Adipocyte (in vitro differentiated cells): ENCODE measurements at places on chromosomes 5 and 9.

- DNase-seq, result no peak
Measured at GRCh38 chr5:169765176-169765996, 128.3 kb downstream of the DOCK2 start.

- DNase-seq, result peak; percentile 66
Measured at GRCh38 chr5:32190095-32190494, 16.0 kb upstream of the GOLPH3 start.

DNA sequence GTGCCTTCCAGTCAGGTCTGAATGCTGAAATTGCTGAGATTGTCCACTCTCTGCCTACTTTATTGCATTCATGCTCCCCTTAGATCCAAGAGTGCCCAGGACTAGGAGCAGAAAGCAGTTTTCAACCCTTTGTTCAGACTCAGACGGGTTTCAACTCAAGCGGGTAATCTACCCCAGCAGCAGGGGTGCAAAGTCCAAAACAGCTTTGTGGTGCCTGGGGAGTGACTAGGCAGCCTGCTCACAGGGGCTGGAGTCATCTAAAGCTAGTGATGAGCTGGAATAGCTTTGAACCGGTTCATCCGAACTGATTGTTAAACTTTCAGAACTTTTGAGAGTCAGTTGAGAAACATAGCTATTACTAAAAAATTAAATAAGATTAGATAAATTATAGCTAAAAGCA is 71.0 kb upstream of the IQGAP2 start:
- no peak for DNase-seq

- peak; percentile 21 for DNase-seq
Measured at GRCh38 chr9:91986248-91986647, 36.2 kb upstream of the ROR2 start.

GRCh38 chr9:98921732-98922131 is 22.0 kb upstream of the COL15A1 start:
- DNase-seq, result no peak

DNA sequence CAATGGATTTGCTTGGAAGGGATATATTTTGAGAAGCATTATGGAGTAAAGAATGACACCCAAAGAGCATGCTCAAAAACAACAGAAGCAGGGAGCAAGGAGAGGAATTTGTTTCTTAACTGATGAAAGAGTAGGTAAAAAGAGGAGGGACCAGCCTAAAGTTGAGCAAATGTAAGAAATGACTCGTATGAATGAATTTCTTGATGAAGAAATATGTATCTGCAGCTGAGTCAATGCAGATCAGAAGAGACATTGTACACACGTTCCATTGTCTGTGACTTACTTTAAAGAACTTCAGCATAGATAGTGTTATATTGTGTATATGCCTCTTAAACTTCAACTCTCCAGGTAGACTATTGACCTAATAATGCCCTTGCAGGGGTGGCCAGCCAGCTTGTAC is 112.7 kb upstream of the NREP start:
- DNase-seq, result peak; percentile 57

DNA sequence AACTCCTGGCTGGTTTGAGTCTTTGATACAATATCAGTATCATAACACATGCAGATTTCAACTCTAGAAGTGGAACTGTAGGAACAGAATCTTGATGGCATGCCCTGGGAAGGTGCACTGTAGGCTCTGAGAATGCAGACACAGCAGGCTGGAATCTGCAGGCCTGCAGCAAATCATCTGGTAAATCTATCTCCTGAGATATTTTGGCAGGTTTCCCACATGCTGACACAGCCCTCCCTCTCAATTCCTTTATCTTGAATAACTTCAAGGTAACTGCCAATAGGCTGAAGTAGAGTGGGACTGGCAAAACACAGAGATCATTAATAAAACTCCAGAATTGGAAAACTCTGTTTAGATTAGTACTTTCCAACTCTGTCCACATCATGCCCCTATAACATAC is 177.8 kb upstream of the PCSK5 start:
- no peak for DNase-seq

DNA sequence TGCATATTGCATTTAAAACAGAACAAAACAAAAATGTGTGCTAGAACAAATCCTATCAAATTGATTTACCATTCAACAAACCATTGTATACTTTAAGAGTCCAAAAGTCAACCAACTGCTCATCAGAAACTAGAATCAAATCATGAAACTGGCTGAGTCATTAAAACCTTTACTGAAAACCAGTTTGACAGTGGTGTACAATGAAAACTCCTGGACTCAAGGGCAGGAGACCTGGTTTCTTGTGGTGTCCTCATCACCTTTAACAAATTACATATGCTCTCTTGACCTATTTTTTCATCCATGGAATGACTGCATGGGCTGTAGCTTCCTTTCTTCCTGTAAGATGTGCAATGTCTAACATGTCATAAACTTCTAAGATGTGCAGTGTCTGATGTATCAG is 315.3 kb upstream of the SLC30A5 start:
- no peak for DNase-seq

GRCh38 chr9:35164711-35165110 is 2.9 kb downstream of the UNC13B start:
- DNase-seq, result peak; percentile 40

GRCh38 chr5:88897748-88898147 is 14.8 kb upstream of the MEF2C start:
- DNase-seq, result no peak

DNA sequence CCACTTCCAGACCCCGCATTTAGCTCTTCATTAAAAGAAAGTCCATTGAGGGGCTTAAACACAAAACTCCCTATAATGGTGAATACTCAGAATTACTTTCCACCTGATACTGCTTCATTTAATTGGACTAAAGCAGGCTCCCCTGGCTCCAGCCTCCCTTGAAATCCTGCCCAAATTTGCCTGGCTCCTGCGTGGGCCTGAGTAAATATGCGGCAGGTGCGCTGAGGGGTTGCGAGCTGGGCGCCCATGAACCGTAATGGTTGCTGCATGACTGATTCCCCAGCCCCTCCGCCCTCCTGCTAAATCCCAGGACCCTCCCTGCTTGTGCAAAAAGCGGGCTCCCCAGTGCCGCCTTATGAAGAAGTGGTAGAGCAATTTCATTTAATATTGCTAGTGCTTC is 639.7 kb downstream of the BNC2 start:
- DNase-seq, result no peak

DNA sequence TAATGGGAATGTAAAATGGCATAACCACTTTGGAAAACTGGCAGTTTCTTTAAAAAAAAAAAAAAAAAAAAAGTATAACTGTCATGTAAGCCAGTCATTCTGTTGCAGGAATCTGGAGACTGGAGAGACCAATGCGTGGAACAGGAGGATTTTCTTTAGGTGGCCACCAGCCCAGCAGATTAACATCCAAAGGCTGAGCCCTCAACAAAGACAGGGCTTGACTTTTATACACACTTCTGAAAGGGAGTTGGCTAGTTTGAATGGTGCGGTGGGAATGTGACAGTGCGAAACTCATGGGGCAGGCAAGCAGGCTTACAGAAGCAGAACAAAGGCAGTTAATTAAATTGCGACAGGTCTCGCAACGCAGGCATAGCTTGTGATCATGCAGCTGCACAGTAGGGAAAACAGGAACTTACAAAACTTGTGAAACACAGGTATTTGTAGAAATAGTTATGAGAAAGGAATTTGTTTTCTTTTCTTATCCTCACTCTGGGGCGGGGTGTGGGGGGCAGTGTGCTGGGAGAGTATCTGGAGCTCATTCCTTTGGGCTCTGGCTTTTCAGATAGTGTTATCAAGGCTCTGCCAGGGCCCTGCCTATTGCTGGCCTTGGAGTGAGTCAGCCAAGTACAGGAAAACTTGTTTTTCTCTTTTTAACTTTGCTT is 12.0 kb downstream of the UIMC1 start:
- DNase-seq, result no peak

DNA sequence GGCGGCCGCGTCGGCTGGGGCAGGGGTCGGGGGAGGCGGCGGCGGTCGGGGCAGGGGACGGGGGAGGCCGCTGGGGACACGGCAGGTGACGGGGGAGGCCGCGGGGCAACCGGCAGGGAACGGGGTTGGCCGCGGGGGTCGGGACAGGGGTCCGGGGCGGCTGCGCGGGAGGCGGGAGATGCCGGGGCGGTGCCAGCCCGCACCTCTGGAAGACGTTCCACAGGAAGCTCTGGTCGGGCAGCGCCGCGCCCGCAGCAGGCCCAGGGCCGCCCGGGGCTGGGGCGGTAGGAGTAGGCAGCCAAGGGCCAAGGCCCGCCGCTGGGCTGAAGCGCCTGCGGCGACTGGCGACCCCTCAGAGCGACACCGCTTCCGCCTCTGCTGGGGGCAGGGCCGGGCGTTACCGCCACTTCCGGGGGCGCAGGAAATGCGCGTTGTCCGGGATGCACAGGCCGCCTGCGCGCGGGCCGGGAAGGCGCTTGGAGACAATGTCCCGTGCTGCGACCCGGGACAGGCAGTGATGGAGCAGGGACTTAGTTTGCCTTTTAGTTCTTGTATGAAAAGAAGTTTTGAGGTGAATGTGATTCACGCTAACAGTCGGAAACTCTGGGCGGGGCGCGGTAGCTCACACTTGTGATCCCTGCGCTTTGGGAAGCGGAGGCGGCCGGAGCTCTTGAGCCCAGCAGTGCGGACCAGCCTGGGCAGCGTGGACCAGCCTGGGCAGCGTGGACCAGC is 110.0 kb upstream of the LPCAT1 start:
- peak; percentile 67 for DNase-seq

- no peak for DNase-seq
Measured at GRCh38 chr9:130500340-130501180, 55.8 kb downstream of the ASS1 start.

DNA sequence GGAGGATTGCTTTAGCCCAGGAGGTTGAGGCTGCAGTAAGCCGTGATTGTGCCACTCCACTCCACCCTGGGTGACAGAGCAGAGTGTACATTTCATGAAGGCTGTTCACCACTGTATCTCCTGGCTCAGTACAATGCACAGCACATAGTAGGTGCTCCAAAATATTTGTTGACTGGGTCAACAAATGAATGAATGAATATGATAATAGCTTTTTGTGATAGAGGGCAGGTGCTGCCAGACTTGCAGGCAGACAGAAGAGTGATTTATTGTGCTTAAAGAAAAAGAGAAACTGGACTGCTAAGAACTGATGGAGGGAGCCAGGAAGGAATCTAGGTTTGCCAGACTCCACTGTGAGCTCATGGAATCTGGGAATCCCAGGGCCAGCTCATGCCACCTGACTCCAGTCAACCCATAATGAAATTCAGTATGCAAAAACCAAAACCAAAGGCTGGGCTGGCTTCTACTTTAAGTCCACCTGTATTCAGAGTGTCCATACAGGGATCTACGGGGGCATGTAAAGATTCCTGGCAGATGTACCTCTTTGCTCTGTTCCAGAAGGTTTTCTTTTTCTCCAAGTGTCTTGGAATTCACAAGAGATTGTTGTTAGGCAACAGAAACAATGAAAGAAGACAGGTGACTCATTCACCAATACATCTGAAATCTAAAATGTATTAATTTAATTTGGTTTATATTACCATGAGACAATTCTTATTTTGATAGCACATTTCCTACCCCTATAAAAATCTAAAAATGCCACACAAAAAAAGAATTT is 15.5 kb upstream of the CTNNA1 start:
- DNase-seq, result no peak

DNA sequence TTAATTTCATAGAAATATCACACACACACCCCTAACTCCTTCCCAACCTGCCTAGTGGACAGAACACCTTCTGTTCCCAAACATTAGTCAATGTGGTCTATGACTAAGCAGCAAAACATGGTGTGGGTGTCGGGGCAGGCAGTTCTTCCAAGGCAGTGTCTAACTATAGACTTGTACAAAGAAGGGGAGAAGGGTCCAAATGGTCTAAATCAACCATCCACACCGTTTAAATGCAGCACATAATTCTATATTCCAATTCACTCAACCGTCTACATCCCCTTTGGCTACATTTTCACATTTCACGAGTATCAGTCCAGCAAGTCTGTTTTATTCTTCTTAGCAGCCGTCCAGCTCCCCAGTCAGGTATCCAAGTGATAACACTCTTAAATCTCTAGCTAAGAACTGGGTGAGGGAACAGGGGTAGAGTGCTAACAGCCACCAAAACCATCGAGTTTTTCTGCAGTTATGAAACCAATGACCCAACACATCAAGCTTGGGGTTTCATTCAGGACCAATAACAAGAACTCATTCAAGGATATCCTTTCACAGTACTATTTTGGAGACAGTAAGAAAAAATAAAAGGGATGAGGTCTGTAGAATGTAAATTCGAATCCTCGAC is 3.3 kb downstream of the ZNF608 start:
- DNase-seq, result peak; percentile 74

DNA sequence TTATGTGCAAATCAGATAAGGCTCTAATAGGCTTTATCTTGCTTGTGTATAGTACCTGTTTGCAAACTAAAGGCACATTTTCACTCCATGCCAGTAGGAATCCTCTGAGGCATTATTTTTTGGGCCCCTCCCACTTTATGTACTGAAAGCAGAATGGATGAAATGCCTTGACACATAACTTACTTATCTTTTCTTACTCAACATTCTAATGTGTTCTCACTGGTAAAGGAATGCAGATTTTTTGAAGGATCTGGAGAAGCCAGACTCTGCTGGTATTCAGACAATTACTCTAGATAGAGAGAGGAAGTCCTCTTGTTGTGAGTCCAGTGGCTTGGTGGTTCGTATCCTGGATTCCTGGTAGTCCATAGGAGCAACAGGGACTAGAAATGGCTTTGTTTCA is 336.7 kb downstream of the CCDC171 start:
- DNase-seq, result peak; percentile 67

DNA sequence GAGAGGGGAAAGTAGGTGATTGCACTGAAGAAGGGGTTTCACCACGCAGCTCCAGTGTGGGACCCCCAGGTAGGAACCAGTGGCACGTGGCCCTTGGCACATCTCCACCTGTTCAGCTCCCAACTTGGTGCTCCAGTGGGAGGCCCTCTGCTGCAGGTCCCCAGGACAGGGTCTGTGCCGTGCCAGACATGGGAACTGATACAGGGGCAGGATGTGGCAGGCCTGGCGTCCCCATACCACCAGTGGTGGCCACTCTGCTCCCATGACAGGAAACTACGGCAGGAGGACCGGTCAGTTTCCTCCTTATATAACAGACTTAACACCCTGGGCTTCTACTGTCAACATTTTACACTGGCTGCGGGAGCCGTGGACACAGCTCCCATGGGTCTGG is 67.3 kb downstream of the PSMB7 start:
- DNase-seq, result no peak

DNA sequence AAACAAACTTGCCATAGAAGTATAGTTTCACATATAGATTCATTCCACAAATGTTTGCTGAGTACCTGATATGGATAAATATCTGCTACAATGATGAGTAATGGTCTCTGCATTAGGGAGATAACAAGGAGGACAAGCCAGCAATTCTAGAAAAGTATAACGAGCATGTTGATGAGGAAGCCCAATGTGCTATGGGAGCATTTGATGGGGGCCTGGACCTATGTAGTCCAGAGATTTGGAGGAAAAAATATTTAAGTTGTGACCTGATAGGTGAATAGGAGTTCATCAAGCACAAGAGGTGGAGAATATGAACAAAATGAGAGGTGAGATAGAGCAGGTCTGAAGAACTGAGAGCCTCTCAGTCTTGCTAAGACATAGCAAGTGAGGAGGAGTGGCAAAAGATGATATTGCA is 14.4 kb upstream of the TMEM245 start:
- no peak for DNase-seq

GRCh38 chr9:121738968-121739367 is 87.5 kb downstream of the DAB2IP start:
- peak; percentile 40 for DNase-seq

- DNase-seq, result no peak
Measured at GRCh38 chr5:128380337-128380736, 157.7 kb downstream of the FBN2 start.
